Stimulated activated CD8-positive, alpha-beta memory T cell treated with anti-CD3 and anti-CD28 coated beads, Interleukin-4, amount 100 ng/mL, for 1 hour (primary cell): ENCODE measurements at places on chromosomes 16 and 17.

- DNase-seq, result no peak
Measured at GRCh38 chr16:4507588-4508345, 30.8 kb downstream of the CDIP1 start.

DNA sequence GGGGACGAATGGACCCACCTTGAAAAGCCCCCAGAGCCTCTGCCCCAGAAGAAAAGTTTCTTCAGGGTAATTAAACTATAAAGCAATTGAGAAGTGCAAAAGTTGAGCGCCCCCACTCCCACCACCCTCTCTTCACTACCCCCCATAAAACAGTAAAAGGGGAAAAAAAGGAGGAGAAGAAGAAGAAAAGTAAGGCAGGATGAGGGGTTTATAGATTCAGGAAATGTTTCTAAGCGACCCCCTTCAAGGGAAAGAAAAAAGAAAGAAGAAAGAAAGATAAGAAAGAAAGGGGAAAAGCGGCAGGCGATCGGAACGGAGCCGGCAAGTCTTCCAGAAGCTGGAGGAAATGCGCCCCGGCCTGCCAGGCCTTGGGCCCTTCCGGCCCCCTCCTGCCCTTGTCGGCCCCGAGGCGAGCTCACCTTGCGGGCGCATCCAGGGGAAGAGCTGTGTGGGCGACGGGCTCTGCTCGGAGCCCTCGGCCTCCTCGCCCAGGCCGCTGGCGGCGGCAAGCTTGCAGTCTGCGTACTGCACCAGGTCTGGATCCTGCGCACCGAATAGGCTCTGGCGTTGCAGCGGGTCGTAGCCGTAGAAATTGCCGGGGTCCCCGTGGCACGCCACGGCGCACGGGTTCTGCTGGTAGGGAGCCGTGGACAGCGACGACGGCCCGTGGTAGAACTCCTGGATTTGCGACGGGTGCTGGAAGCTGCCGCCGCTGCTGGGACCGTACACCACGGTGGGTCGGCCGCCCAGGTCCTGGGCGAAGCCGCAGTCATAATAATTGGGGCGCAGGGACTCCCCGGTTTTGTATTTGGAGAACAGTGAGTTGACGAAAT lies 1.0 kb downstream of the HOXB8 start:
- no peak for DNase-seq

GRCh38 chr16:74094962-74095361 lies 201.7 kb upstream of the PSMD7 start:
- DNase-seq, result no peak

GRCh38 chr16:79089735-79090284 lies 510.7 kb downstream of the MAF start:
- no peak for DNase-seq

- DNase-seq, result no peak
Measured at GRCh38 chr17:33515974-33516373, 222.9 kb upstream of the ASIC2 start.

DNA sequence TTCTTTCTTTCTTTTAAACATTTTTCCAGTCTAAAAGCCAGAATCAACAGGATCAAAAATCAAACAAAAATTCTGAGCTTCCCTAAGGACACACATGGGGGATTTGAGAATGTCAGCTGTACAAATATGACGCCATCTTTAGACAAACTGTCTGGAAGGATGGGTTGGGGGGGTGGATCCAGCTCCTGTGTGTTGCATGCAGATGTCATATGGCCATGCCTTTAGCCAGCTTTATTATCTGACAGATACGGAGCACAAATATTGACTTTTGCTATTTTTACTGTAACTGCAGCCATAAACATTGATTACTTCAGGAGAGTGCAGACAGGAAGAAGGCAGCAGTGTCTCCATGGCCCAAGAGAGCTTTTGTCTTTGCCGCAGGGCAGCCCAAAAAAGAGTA lies 279.4 kb upstream of the ELAC2 start:
- no peak for DNase-seq

- no peak for DNase-seq
Measured at GRCh38 chr16:85473323-85473722, 139.8 kb upstream of the GSE1 start.

- DNase-seq, result no peak
Measured at GRCh38 chr16:66720766-66721165, 24.2 kb upstream of the CMTM4 start.

GRCh38 chr16:31700530-31701388 lies 172.8 kb upstream of the ZNF267 start:
- peak; percentile 64 for DNase-seq

DNA sequence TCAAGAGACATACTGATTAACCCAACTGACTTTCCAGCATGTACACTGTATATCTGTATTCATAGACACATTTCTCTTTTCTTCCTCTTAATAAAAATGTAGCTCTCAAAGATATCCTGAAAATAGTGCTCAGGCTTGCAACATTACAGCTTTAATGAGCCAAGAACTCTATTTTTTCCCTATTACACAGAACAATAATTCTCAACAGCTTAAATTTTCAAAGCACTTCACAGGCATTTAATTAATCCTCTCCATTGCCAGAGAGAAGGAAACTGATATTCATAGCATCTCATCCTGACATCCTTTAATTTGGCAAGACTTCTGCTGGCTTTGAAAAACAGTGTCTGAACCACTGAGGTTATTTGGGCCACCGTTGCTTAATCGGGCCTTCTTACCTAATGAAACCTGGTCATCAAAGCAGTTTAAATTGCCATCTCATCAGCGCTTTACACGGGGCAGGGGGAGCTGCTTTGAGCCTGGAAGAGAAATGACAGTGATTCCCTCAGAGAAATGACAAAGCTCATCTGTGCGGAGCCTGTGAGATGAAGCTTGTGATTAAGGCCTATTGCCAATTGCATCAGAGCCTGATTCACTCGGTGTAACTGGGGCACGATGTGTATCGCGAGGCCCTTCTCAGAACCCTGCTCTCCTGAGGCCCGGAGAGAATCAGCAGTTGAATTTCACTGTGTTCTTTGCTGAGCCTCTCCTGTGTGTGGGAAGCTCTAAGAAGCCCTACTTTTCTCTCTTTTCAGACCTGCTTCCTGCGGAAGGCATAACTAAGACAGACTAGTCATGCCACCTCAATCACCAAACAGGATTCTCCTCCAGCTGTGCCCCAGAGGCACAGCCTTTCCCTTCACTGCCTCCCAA lies 8.5 kb upstream of the SIAH1 start:
- DNase-seq, result no peak

GRCh38 chr17:79752175-79752574 lies 21.4 kb downstream of the ENPP7 start:
- no peak for DNase-seq

- DNase-seq, result no peak
Measured at GRCh38 chr16:22272870-22273650, 24.1 kb upstream of the POLR3E start.
